ENCODE measurements at places on chromosomes 5 and 9.

DNA sequence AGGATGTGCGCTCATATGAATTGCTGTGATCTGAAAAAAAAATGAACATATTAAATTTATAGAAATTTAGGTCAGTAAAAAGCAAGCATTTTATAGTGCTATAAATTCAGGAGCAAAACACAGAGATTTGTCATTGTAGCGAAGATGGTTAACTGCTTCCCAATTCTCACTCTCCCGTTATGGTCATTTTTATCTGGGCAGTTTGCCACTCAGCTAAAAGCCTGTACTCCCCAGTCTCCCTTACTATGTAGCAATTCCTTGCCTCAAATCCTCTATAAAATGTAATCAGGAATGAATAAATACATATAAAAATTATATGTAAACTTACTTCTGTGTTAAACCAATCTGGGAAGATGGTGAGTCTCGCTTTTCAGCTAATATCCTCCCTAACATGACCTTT, 471.5 kb downstream of the HINT1 start:
- no peak for DNase-seq

GRCh38 chr5:180339583-180340183, 13.5 kb downstream of the GFPT2 start:
- DNase-seq: no peak

DNA sequence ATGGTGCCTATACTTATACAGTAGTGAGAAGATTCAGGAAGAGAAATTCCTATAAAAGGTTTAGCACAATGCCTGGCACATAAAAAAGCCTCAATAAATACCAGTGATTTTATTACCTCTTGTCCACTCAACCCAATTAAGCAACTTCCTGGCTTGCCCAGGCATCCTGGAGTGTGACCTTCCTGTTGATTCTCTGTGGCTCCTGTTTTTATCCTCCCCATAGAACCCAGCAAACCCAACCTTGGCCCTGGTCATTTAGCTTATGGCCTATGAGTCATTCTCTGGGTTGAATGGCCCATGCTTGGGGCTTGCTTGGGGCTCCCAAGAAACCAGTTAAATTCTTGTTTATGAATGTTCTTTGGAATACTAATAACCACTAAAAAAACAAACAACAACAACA, 21.4 kb upstream of the SPARC start:
- DNase-seq: peak; percentile 68

GRCh38 chr9:4826417-4827166, 33.8 kb downstream of the RCL1 start:
- DNase-seq: no peak

GRCh38 chr5:168852329-168852728, 273.2 kb upstream of the PANK3 start:
- peak; percentile 18 for DNase-seq

GRCh38 chr9:134403682-134404301, 77.5 kb downstream of the RXRA start:
- no peak for DNase-seq

DNA sequence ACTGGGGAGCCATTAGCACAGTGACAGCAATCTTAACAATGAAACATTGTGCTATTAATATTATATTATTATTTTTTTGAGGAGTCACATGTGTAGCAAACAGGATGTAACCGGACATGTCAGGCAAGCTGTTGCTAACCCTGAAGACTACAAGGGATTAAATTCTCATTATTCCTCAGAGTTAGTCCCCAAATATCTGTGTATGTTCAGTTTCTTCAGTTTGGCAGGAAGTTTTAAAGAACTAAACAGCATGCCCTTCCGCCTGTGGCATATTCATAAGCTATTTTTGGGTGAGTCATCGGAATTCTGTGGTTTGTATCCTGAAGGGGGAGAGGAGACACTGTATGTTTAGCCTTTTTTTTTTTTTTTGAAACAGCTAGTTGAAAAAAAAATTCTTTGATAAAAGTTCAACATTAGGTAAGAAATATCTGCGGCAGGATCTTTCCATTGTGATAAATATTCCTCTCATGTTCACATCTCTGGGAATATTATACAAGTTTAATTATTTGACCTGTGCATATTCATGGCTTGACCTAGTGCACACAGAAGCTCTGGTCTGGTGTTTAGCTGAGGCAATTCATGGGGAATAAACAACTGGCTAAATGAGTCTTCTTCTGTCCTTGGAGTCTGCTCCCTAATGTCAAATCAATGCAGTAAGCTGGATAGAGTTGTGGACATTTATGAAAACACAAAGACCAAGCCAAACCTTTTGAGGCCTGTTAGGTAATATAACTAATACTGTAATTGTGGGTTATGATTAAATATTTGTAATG, 202.7 kb upstream of the CDKN2B start:
- no peak for DNase-seq

GRCh38 chr5:67770431-67771025, 445.0 kb upstream of the PIK3R1 start:
- DNase-seq: peak; percentile 77

GRCh38 chr9:93257808-93258331, 73.9 kb downstream of the WNK2 start:
- DNase-seq: peak; percentile 58

GRCh38 chr5:113178073-113178779, 201.6 kb downstream of the DCP2 start:
- no peak for DNase-seq

GRCh38 chr9:17004500-17004899, 130.3 kb upstream of the CNTLN start:
- DNase-seq: no peak

- peak; percentile 67 for DNase-seq
Measured at GRCh38 chr5:13987843-13988464, 43.5 kb upstream of the DNAH5 start.

DNA sequence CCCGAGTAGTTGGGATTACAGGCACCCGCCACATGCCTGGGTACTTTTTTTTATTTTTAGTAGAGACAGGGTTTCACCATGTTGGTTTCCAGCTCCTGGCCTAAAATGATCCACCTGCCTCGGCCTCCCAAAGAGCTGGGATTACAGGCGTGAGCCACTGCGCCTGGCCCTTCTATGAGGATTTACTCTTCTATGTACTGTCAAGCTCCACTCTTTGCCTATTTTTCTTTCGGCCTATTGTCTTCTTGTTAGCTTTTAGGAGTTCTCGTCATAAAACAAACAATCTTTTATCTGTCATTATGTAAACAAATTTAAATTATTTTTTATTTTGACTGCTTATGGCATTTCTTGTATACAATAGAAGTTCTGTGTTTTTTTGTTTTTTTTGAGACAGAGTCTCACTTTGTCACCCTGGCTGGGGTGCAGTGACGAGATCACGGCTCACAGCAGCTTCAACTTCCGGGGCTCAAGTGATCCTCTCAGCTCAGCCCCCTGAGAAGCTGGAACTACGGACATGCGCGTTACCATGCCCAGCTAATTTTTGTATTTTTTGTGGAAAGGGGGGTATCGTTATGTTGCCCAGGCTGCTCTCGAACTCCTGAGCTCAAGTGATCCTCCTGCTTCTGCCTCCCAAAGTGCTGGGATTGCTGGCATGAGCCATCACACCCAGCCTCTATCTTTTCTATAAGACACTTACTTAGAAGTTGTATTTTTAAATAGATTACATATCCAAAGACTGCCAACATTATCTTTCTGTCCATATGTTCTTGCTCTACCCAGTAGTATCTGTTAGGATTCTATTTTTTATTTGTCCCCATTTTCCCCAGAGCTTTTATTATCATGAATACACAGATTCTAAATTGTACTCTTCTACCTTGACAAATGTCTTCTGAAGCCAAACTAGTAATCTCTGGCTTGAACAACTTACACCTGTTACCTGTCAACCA, 29.2 kb downstream of the CSNK1A1 start:
- no peak for DNase-seq

GRCh38 chr5:9467199-9468059, 78.4 kb downstream of the SEMA5A start:
- DNase-seq: peak; percentile 86

- DNase-seq: no peak
Measured at GRCh38 chr9:127860260-127860659, 5.8 kb upstream of the ENG start.

- peak; percentile 60 for DNase-seq
Measured at GRCh38 chr9:38039907-38040682, 28.9 kb downstream of the SHB start.

DNA sequence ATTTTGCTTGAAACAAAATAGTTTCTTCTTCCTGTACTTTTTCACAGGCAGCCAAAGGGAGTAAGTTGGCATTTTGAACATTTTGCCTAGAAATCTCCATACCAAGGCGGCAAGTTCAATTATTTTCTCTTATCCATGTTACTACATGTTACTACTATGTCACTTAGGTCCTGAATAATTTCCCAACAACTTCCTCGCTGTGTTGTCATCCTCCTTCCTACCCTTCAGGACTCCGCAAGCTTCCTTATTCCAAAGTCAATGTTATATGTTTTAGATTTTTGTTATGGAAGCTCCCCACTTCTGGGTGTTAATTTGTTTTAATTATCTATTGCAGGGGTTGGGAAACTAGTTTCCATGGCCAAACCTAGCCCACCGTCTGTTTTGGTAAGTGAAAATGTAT, 9.9 kb upstream of the B4GALT1 start:
- DNase-seq: no peak

DNA sequence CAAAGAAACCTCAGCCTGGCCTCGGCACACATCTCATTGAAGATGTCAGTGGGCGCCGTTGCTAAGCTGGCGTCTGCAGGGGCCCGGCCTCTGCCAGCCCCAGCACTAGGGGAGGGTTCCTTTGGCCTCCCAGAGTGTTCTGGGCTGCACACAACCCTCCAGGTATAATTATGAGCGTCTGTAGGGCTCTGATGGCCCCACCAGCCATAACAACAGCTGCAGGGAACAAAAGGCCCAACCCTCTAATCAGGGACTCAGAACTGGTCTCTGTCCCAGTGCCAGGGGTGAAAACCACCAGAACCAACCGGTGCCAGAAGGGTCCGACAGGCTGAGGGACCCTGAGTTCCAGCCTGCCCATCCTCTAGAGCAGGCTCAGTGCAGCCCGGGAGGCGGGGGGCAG, 39.5 kb upstream of the SLC12A7 start:
- DNase-seq: no peak

DNA sequence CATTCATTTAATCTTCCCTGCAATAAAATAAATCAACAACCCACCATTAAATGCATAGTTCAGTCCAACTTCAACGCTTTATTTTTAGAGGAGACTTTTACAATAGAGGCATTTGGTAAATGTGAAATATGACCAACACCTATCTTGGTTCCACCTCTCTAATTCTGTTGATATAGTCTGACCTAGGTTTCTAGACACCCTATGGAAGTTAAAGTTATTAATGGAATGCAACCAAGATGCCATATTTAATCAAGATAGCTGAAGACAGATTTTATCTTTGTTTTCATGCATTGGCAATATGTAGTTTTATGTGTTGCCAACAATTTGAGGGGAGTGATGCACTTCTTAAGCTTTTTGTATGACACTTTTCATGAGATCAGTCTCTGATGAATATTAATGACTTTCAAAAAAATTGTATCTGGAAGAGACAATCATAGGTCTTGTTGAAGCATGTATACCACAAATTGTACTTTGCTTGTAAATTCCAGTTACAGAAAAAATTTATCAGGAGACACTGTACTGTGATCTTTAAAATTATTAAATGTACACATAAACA, 101.7 kb upstream of the IFNK start:
- DNase-seq: no peak

DNA sequence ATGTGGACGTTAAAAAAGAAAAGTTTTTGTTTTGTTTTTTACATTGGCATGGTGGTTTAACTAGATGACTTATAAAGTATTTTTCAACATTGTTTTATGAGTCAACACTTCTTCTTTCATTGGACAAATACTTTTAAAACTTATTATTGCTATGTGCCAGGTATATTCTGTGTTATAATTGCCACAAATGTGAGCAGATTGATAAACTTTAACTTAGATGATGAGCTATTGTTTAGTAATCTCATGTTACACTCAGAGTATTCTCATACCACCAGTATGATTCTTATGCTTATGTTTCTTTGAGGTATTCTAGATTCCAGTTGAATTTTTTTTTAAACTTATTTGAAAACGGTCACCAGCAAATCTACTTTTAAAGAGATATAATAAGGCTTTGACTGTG, 60.3 kb downstream of the RASA1 start:
- DNase-seq: no peak

GRCh38 chr5:164951570-164951969, 1446.2 kb downstream of the MAT2B start:
- DNase-seq: no peak

- no peak for DNase-seq
Measured at GRCh38 chr5:160339406-160340130, 27.2 kb upstream of the CCNJL start.

- no peak for DNase-seq
Measured at GRCh38 chr5:26582350-26583045, 455.9 kb downstream of the CDH9 start.

DNA sequence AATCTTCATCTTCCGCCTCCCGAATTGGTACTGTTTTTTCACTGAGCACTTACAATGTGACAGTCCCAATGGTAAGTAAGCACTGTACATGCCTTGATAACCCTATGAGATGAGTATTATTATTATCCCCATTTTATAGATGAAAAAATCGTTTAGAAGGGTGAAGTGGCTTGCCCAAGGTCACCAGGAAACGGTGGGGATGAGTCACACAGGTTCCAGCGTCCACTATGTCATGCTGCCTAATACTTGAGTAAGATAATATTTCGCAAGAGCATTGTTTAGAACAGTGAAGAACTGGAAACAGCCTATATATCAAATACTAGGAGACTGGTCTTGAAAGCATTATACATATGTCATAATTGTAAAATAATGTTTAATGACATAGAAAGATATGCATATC, 12.9 kb downstream of the HAND1 start:
- DNase-seq: no peak

GRCh38 chr5:78005021-78005785, 229.1 kb upstream of the TBCA start:
- DNase-seq: no peak

DNA sequence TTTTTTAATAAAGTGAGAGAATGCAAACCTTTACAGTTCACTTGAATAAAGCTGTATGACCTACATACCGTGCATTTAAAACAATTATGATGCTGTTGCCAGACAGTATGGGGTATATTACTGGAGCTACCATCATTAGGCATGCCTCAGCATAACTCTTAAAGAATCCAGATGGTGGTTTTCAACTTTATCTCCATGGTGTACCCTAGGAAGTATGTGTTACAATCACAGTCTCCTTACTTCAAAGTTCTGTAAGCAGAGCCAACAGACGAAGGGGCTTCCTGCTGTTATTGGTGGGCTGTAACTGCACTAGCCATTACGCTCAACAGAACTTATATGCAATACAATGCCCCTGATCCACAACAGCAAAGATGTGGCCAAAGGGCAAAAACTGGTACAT, 803.3 kb downstream of the DTWD2 start:
- no peak for DNase-seq

DNA sequence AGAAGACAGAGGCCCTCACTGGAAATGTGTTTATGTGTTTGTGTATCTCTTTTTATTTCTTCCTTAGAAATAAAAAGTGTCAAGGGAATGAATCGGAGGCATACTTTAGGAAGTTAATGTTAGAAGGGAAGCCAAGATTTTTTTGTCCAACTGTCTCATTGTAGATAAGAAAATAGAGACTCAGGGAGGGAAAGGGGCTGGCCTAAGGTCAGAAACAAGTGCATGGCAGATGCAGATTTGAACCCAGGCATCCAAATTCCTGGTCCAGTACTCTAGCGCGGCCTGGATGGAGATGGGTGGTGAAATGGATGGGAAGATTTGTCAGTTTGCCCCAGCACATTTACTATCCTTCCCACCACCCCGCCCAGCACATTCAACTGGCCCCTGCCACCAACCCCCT, 19.8 kb upstream of the TNIP1 start:
- no peak for DNase-seq

Data from islet precursor cell (in vitro differentiated cells).